ENCODE measurements at places on chromosomes 12 and 14.

- DNase-seq: peak; percentile 29
Measured at GRCh38 chr12:27462151-27462694, 15.7 kb downstream of the SMCO2 start.

DNA sequence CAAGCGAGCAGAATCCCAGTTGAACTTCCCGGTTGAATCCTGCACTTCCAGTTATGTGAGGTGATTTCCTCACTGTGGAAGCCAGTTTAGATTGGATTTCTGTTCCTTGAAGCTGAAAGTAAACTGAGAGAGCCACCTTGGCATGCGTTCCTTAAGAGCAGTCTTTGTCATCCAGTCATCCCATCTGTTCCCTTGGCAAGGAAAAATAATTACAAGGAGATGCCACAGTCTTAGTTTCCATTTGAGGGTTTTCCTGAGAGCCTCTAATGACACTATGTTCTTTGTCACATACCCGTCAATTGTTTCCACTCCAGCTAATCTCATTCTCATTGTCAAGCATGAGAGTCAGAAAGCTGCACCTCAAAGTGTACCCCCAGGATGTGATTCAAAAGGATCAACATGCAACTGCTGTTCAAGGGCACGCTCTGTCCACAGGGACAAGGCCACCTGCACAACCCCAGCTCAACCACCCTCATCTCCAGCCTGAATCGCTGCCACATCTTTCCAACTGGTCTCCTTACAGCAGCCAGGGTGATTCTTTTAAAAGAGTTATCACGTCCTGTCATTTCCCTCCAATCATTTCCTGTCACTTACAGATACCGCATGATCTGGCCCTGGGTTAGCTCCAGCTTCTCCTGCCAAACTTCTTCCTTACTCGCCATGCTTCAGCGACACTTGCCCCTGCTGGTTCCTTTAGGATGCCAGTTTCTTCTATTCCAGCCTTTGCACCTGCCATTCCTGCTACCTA lies 18.0 kb upstream of the TCP11L2 start:
- no peak for DNase-seq

GRCh38 chr12:70628701-70629480 lies 8.3 kb downstream of the PTPRB start:
- no peak for DNase-seq

DNA sequence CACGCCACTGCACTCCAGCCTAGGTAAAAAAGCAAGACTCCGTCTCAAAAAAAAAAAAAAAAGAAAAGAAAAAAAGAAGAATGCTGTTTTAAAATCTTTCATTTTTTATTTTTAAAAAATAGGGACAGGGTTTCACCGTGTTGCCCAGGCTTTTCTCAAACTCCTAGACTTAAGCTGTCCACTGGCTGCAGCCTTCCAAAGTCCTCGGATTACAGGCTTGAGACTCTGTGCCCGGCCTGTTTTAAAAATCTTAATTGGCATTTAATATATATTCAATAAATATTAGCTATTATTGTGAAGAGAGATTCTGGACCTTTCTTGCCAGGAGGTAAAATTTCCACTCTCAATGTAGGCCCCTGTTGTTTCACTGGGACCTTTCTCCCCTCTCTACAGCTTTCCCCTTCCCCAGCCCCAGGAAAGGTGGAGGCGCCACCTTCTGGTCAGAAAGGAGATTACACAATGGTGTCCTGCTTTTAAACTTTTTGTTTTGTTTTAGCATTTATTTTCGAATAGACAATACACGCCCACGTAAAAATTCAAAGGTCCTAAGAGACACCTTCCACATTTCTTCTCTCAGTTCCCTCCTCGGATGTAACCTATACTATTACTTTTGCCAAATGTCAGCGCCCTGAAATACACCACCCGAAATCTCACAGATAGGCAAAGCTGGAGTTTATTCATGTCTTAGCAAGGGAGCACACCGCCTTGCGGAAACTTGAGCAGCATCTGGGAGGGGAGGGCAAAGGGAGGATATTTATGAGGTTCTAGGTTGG lies 23.8 kb upstream of the PHC1 start:
- peak; percentile 17 for DNase-seq

GRCh38 chr14:22291406-22291805 lies 297.6 kb downstream of the DAD1 start:
- no peak for DNase-seq

GRCh38 chr12:14283489-14284144 lies 81.9 kb upstream of the ATF7IP start:
- DNase-seq: no peak

GRCh38 chr12:131929581-131930456 lies 743 bp downstream of the PUS1 start:
- no peak for DNase-seq

GRCh38 chr14:104140463-104141331 lies 2.3 kb downstream of the KIF26A start:
- DNase-seq: no peak

DNA sequence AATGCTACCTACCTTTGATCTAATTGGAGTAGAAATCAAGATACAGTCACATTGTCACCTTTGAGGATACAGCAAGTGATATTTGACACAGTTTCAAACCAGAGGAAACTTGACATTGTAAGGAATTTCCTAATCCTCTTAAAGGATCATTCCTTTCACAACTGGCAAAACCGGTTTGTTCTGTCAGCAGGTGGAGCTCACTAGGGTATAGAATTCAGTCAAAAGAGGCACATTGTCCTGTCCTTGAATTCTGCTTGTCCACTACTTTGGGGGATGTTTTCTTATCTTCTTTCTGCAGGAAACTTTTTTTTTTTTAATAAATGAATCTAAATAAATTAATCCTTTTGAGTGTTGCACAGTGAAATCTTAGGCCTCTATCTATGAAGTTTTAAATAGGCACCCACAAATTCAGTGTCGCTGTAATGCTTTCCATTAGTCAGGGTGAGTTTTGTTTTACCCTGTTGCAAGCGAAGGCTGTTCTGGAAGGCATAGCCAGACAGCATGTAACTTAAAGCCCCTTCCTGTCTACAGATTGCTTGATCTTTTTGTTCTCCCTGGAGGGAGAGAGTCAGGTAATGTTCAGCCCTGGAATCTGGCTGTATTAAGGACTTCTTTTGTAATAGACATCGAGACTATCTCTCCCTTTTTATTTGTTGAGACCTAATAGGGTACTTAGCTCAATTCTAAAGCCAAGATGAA lies 285.0 kb upstream of the RGS6 start:
- DNase-seq: no peak

- no peak for DNase-seq
Measured at GRCh38 chr14:39615352-39615751, 183.1 kb upstream of the FBXO33 start.

DNA sequence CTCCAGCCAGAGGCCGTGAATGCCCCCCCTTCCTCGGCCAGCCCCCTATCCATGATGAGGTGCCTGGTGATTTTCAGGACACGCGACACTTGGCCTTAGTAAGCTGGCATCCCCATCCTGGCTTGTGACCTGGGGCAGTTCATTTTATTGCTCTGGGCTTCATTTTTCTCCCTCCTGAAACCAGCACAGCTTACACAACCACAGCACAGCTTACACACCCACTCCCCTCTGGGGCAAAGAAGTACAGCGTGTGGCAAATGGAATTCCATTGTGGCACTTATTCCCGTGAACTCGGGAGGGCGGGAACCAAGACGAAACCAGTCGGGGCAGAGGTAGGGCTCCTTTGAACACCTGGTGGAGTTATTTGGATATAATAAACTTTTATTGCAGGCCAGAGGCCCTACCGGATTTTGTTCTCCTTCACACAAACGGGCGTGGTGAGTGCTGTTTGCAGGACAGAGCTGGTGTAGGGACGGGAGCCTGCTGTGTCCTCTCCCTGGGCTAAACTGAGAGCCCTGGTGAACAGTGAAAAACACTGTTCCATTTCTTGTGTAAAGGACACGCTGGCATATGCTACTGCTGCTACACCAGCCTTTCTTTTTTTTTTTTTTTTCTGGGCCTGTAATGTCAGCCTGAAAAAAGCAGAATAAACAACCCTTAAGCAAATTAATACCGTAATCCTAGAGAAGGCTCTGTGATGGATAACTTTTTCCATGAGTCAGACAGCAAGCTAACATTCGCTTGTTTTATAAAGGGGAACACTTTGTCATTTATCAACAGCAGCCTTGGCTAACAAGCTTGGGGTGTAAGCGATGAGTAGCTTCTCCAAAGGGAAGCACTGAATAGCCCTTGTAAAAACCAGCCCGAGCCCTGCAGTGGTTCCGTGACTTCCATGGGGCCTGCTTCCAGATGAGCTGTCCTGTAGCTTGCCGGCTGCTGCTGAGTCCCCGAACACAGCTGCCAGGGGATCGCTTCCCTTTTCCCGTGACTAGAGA lies 29.3 kb downstream of the CD9 start:
- peak; percentile 73 for DNase-seq

GRCh38 chr12:90741611-90742010 lies 213.4 kb downstream of the CCER1 start:
- no peak for DNase-seq

DNA sequence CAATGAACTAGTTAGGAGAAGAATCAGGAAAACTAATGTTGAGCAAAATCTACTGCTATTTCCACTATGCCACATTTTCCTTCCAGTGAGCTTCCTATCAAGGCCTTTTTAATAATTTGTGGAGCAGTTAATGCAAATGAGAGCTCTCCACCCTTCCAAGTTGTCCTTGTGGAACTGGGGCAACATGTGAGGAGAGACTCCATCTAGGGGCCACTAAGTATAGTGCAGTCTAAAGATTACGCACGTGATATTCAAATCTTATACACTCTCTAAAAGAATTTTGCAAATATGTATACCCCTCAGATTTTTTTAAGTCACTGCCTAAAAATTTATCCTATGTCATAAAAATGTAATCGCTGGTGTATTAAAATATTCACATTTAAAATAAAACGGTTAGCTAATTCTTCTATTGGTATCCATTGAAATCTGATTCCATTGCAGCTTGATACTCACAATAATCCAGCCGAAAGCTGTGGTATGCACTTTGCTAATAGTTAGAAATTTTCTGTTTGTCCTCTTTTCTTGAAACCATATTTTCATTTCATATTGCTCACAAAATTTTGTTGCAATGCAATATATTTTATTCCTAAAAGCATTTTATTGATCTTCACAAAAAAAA lies 100.1 kb downstream of the PAH start:
- no peak for DNase-seq

- DNase-seq: no peak
Measured at GRCh38 chr14:74695406-74695805, 17.5 kb downstream of the AREL1 start.

- no peak for DNase-seq
Measured at GRCh38 chr12:26841085-26841484, 8.1 kb upstream of the ITPR2 start.

DNA sequence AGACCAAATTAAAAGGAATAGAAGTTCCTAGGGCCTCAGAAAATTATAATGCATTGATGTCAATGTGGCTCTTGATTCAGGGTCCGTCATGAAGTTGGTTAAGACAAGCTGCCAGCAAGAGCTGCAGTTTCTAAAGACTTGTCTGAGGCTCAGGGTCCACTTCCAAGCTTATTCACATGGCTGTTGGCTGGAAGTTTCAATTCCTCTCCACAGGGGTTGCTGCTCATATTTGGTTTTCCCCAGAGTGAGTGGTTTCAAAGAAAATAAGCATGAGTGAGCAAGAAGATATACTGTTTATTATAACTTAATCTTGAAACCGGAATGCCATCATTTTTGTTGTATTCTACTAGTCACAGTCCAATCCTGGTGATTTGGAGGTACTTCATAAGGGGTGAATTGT lies 1247.4 kb downstream of the LRFN5 start:
- no peak for DNase-seq

GRCh38 chr14:55285048-55285652 lies 13.9 kb downstream of the FBXO34 start:
- no peak for DNase-seq

GRCh38 chr12:123995023-123995748 lies 22.2 kb downstream of the ZNF664 start:
- peak; percentile 37 for DNase-seq

DNA sequence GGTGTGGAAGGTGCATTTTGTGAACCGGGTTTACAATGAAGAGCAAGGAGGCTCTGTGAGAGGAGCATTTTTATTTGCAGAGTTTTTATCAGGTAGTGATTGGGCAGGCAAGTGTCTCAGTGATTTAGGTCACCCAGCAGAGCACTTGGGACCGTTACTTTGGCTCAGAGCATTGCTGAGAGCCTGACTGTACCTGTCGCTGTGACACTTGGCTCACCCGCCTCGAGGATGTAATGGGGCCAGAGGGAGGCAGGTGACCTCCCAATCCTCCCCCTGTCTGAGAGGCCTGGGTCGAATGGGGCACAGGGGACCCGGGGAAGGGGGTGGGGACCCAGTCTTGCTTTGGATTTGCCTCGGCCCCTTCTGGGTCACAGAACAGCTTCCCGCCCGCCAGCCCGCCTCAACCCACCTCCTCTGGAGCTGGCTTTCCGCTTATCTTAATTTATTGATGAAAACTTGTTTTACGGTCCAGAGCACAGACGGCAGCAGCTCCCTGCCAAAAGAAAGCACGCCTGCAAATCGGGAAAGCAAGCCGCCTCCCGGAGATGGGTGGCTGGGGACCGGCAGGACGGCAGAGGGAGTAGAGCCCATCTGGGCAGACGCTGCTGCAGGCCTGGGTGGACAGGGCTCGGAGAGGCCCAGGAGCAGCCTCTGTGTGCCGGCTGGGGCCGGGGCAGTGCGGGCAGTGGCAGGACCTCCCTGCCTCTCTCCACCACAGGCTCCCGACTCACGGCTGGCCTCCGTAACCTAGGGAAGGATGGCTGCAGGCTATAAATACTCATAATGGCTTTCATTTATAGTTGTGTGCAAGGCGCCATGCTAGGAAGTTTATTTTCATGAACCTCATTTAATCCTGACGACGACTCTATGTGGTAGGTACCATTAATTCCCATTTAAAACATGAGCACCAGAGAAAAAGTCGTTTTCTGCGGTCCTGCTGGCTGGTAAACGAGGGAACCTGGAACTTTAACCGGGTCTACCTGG lies 187.1 kb downstream of the TSPAN9 start:
- no peak for DNase-seq

DNA sequence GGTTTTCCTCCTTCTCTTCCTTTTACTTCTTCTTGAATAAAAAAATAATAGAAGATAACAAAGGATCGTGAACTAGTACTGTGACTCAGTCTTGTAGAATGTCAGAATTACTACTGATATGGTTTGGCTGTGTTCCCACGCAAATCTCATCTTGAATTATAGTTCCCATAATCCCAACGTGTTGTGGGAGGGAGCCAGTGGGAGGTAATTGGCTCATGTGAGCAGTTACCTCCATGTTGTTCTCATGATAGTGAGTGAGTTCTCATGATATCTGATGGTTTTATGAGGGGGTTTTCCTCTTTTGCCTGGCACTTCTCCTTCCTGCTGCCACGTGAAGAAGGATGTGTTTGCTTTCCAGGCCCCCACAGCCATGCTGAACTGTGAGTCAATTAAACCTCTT lies 549.6 kb downstream of the DIO2 start:
- DNase-seq: no peak

GRCh38 chr12:1668833-1669543 lies 21.9 kb upstream of the ADIPOR2 start:
- no peak for DNase-seq

GRCh38 chr12:121524196-121524916 lies 56.5 kb downstream of the KDM2B start:
- DNase-seq: no peak

All from fibroblast of skin of left biceps (primary cell).